ENCODE measurements at places on chromosomes 5 and 9.

GRCh38 chr5:112866739-112867138, 5.7 kb downstream of the SRP19 start:
- DNase-seq, result no peak

- DNase-seq, result no peak
Measured at GRCh38 chr5:98880598-98880997, 48.2 kb downstream of the CHD1 start.

DNA sequence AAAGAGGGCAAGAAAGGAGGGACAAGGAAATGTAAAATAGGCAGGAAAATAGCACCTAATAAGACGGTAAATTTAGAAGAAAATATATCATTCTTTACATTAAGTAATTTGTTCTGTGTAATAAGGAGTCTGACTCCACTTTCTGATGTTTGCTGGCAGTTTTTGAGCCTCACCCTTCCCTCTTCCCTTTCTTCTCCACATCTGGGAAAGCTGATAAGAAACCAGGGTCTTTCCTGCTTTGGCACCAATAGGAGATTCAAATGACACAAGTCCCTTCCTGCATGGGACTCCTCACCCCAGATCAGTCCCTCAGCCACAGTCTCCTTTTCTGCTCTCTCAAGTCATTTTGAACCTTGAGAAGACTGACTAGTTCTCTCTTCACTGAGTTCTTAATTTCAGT, 31.2 kb upstream of the LECT2 start:
- DNase-seq, result no peak

- no peak for DNase-seq
Measured at GRCh38 chr9:8809741-8810140, 1010.2 kb upstream of the DMAC1 start.

GRCh38 chr9:87479801-87480201, 17.9 kb upstream of the DAPK1 start:
- DNase-seq, result no peak

- DNase-seq, result no peak
Measured at GRCh38 chr5:35306716-35307365, 76.6 kb upstream of the PRLR start.

GRCh38 chr9:136138566-136138965, 19.9 kb upstream of the TMEM250 start:
- DNase-seq, result peak; percentile 25

DNA sequence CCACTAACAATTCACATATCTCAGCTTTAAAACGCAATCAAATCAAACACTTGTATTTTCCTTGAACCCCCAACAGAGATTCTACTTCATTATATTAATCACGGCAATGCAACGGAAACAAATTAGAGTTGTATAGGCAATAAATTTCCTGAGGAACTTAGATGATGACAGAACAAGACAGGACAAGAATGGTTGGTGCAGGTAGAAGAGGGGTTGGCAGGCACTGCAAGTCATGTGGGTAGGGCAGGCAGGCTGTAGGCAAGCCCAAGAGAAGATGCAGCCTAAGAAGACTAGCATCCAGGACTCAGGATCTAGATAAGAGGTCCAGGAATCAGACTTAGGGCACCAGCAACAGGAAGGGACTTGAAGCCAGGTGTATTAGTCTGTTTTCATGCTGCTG, 16.6 kb upstream of the FEM1C start:
- no peak for DNase-seq

DNA sequence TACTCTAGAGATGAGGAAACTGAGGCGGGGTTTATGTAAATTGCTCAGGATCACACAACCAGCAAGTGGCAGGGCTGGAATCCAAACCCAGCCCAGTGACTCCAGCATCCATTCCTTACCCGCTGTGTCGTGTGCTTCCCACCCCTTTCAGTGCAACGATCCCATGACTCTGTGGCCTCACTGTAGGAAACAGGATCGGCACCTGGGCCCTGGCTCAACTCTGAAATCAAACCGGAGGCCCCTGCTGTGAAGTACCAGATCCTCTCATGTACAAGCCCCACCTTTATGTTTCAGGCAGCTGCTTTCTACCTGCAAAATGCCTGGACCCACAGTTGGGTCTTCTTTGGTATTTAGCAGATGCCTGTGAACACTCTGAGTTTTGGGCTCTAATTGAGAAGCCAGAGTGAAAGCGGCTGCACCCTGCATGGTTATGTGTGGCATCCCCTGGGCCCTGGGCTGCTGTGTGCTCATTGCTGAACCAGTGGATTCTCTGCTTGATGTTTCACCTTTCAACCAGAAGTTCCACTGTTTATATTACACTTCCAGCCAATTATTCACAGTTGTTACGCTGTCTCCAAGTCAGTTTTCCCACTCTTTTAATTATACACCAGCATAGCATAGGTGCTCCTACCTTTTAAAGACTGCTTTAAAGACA, 36.7 kb downstream of the ABLIM3 start:
- DNase-seq, result no peak

Measured in activated T-cell treated with anti-CD3 and anti-CD28 coated beads for 1 hour (primary cell).